ENCODE measurements at places on chromosomes 11 and 22.
A peak's percentile ranks its signal among the peaks of the same experiment; 100 is the strongest.

DNA sequence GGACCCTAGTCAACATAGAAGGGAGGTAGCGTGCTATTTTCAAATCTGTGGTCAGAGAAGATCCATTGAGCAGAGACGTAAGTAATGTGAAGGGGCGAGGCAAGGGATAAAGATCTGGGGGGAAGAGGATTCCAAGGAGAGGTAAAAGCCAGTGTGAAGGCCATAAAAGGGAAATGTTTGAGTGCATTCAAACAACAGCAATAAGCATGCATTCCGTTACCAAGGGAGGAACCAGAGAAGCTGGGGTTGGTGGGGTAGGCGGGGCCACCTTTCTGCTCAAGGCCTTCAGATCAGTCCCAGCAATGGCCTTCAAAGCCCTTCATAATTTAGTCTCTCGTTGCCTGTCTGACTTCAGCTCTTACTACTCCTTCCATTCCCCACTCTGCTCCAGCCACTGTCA lies 18.4 kb upstream of the SMPD1 start:
- DNase-seq, result no peak

DNA sequence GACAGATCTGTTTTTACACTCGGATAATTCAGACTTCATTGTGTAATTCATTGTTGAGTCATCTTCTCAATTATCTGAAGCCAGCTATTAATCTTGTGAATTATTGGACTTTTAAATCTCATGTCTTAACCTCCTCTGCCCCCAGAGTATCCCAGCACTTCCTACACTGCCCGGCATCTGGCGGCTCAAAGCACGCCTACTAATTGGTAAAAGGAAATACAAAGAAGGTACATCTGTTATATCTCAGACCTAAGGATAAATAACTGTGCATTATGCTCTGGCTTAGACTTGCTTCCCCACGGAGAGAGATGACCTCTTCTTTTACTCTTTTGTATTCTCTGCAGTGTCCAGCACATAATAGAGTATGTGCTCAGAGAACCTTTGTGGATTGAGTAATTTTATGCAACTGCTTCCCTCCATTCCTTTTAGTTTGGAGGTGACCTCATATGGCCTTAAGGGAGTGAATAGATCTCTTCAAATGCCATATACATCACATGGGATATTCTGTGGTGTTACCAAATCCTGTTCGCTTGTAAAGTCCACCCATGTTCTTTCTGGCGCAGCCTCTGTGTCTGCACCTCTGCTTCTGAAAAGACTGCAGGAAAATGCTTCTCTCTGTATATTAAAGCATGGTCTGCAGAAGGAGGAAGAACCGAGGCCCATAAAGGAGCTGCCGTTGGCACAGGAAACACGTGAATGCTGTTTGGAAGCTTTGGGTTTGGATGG lies 125.6 kb upstream of the SORL1-AS1 start:
- no peak for DNase-seq

DNA sequence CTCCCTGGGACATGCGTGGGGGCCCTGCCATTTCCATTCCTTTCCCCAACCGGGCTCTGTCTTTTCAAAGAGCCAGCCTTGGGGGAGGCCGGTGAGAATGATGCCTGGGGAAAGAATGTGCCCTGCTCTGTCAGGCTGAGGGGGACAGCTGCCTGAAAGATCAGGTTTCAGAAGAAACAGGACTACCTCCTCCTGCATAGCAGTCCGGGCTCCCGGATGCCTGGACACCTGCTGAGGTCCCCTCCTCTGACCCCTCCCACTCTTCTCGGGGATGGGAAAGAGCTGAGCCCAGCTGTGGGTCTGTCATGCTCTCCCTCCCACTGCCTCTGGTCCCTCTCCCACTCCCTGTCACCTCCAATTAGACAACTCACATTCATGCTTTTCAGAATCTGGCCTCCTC lies 41.8 kb upstream of the CDON start:
- DNase-seq, result no peak

- no peak for DNase-seq
Observed at GRCh38 chr11:118924591-118925585, 838 bp downstream of the BCL9L start.

- DNase-seq, result no peak
Observed at GRCh38 chr11:33779849-33780528, 5.7 kb upstream of the FBXO3 start.

GRCh38 chr22:22877523-22878210 lies 9.9 kb upstream of the IGLL5 start:
- peak; percentile 54 for DNase-seq

- DNase-seq, result no peak
Observed at GRCh38 chr11:40401132-40401853, 1058.2 kb downstream of the LRRC4C start.

DNA sequence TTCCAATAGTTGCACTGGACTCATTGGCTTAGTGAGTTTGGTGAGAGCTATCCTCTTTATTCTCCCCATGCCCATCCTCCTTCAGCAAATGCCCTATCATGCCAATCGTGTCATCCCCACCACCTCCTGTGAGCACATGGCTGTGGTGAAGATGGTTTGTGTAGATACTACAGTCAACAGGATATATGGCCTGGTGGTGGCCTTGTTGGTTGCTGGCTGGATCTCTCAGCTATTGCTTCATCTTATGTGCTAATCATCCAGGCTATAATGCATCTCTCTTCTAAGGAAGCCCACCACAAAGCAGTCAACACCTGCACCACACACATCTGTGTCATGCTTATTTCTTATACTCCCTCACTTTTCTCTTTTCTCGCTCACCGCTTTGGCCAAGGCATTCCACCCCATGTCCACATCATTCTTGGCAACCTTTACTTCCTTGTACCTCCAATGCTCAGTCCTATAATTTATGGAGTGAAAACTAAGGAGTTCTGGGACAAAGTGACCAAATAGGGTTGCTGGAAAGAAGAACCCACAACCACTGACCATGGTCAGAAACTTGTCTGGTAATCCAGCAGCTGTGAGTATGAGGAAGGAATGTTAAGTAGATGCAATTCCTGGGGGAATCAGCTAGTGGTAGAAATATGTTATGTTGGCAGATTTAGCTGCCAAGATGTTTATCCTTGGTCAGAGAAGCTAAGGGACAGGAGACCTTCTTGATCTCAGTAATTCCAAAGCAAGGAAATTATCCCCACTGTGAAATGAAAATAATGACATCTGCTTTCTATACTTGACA lies 16.3 kb upstream of the OR56B1 start:
- DNase-seq, result no peak

DNA sequence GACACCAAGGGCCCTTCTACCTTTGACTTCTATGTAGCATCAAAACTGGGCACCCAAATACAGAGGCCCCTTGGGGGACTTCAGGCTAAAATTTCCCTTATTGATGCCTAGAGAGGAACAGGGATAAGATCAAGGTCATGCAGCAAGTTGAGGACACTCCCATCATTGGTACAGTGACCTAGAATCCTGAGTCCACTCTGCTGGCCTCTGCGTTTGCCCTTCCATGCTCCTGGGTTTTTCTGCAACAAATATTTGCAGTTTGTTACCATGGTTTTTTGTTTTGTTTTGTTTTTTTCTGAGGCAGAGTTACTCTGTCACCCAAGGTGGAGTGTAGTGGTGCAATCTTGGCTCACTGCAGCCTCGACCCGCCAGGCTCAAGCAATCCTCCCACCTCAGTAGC lies 64.2 kb downstream of the THAP12 start:
- no peak for DNase-seq

- peak; percentile 3 for DNase-seq
Observed at GRCh38 chr22:26835929-26836528, 178.6 kb downstream of the MIAT start.

- peak; percentile 35 for DNase-seq
Observed at GRCh38 chr22:38214302-38215056, 12.7 kb downstream of the MAFF start.

GRCh38 chr11:18632841-18633240 lies 1.3 kb downstream of the SPTY2D1 start:
- no peak for DNase-seq

- DNase-seq, result no peak
Observed at GRCh38 chr11:18449251-18449650, 6.4 kb upstream of the LDHAL6A start.

DNA sequence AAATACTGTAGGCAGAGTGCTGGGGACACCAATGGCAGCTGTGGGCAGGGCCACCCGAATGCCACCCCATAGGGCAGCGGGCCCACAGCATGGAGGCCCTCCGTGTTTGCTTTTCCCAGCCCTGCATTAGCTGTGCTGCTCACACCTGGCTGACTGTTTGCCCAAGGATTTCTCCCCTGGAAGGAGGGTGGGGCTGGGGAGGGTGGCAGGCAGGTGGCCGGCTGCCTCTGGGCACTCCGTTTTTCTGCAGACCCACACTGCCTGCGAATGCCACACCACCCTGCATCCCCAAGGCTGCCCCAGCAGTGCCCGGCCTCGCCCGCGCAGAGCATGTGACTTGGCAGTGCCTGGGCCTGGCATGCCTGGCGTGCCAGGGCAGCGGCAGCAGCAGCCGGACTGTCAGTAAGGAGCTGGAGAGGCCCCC lies 19.6 kb downstream of the DAGLA start:
- DNase-seq, result no peak

GRCh38 chr11:109859045-109859724 lies 234.0 kb upstream of the ZC3H12C start:
- DNase-seq, result no peak

DNA sequence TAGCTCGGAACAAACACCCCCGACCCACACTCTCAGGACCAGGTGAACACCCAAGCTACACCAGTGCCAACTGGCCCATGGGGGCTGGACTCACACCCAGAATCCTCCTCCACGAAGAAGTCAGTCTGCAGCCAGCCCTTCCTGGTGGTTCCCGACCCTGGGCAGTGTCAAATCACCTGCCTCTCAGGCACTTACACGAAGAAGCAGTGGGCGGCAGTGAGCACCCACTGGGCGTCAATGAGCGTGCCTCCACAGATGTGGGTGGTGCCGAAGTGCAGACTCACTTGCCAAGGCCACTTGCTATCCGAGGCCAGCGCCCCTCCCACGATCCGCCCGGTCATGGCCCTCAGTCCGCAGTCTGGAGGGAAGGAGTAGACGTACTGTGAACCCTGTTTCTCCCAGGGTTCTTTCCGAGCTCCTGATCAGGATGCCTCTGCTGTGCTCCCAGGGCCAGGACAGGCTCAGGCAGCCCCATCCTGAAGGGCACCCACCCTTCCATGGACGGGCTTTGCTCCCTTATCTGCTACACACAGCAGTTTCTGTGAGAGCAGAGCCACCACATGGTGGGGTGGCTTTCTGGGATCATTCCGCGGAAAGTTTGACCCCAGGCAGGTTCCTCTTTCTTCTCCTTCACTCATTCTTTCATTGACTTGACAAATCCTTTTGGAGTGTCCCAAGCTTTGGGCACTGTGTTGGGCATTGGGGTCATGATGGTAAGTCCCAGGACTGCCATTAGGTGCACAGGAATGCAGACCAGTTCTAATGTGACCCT lies 19.4 kb downstream of the TMPRSS13 start:
- no peak for DNase-seq

DNA sequence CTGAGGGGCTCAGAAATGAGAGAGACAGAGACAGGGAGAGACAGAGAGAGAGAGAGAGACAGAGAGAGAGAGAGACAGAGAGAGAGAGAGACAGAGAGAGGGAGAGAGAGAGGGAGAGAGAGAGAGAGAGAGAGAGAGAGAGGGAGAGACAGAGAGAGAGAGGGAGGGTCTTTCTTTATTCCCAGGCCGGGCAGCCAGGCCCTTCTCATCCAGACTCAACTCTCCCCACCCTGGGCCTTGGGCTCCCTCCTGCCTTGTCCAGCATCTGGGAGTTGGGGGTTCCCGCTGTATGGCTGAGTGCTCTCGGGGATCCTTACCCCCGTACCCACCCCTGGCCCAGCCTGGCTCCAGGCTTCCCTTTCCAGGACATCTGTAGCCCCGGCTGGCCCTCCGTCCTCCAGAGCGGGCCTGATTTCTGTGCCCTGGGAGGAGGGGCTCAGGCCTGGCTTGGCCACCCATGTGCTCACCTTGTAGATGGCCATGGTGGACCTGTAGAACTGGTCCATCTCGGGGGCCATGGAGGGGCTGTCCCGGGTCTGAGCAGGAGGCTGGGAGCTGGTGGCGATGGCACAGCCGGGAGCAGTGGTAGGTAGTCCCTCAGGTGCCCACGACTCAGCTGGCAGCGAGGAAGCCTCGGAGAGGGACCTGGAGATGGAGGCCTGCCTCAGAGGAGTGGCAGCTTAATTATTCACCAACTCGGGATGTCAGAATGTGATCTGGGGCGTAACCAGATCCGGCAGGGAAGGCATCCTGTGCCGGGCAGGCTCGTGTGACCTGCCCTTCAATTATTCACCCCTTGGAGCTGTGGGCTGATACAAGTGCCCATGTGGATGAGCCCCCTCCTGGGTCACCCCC lies at the start of gene BAIAP2L2:
BAIAP2L2 (minus strand) TSS at position 677 of the 855 bp plus-strand sequence; CDS start at position 518, 159 bp downstream.
- DNase-seq, result no peak

- DNase-seq, result no peak
Observed at GRCh38 chr11:35292279-35292678, 127.1 kb downstream of the SLC1A2 start.

GRCh38 chr11:36411202-36411640 lies 98.9 kb downstream of the TRAF6 start:
- peak; percentile 8 for DNase-seq

GRCh38 chr11:60085909-60086308 lies 2.6 kb upstream of the MS4A2 start:
- DNase-seq, result no peak

GRCh38 chr11:35602979-35603378 lies 15.3 kb upstream of the FJX1 start:
- DNase-seq, result no peak

GRCh38 chr11:80085563-80085962 lies 644.7 kb upstream of the TENM4 start:
- DNase-seq, result no peak

- DNase-seq, result no peak
Observed at GRCh38 chr11:91104237-91104636, 881.4 kb upstream of the CHORDC1 start.

DNA sequence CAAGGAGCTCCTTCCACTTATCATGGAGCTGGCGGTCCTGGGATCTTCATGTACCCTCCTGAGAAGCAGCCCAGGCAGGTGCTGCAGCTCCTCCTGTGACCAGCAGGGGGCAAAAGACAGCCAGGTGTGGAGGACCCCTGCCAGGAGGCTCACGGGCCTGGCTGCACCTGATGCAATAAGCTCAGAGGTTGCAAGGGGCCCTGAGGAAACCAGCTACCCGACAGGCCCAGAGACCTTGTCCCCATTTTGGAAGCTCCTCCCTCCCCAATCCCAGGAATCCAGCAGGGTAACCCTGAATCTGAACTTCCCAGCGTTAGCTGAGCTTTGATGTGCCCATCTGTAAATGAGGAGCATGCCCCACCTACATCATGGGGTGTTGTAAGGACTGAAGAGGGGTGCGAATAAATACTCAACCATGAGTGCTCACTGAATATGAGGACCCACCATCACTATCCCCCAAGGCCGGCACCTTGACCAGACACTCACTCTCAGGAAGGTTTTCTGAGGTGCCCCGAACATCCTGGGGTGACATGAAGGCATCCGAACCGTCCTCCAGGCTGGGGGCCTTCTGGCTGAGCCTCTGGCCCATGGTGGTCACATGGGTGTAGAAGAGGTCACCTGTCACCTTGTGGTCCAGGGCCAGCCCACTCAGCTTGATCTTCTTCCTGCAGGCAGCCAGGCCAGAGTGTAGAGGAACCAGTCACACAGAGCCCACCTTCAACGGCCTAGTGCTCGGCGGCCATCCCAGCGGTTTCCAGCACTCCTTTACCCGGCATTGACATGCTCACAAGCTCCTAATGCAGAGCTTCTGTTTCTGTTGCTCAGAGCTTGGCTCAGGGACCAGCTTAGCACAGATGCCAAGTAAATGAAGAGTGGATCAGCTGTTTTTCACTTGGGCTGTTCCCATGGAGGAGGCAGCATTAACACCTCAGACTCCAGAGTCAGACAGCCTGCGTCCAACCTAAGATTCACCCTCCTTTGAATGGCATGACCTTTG lies 21.7 kb downstream of the SLC43A1 start:
- DNase-seq, result peak; percentile 69

Data from stimulated activated CD8-positive, alpha-beta memory T cell treated with anti-CD3 and anti-CD28 coated beads, Interleukin-7, amount 100 ng/mL, for 4 hours (primary cell).